ENCODE measurements at places on chromosomes 3 and 15.

GRCh38 chr3:7508821-7509220 is 647.9 kb downstream of the GRM7 start:
- no peak for DNase-seq

DNA sequence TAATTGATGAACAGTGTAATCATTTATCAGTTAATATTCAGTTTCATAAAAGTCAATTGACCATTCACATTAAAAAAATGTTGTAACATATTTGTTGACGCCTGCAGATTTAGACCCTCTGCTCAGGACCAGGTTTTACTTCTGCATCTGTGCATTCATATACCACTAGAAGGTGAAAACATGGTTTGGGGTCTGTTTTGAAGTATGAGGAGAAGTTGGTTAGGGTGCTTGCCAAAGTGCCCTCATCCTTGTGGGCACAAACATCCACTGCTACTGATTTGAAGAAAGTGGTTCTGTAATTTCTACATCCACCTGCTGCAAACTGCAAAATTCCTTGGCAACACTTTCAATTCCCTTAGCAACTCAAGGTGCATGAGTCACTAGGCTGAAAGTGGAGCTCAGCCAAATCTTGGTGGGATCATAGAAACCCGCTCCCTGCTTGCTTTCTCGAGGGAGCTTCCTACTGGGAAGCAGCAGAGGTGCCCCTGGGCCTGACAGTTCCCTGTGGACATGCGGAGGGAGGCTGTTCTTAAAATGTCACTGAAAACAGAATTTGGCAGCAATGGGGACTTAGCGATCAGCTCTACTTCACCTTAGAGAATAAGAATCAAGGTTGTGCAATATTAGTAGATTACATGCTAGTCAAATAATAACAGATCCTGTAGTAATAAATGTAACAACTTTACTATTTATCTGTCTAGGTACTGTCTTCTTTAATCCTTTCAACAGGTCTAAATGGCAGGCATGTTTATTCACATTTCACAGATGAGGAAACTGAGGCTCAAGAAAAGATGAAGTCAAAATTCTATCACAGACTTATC is 301.0 kb upstream of the TBL1XR1 start:
- DNase-seq = no peak

DNA sequence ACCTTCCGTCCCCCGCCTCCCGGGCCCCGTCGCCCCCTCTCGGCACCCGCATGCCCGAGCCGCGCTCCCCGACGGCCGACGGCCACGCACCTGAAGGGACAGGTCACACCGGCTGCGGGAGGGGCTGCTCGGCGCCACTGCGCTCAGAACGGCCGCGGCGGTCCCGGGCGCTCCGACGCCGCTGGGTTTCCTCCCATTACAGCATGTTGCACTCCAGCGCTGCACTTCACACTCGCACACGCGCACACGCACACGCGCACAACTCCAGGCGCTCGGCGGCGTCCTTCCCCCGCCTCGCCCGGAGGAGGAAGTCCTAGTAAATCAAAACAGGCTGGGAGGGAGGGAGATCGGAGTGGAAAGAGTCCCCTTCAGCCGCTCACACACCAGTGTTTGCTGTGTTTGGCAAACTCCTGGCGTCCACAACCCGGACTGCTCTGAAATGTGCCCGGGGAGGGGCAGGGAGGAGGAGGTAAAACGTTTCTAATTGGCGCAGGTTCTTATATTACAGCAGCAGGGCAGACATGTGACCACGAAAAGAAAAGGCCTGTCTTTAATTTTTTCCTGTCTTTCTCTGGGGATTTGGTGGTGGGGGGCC is 76.7 kb upstream of the VGLL4 start:
- no peak for DNase-seq

DNA sequence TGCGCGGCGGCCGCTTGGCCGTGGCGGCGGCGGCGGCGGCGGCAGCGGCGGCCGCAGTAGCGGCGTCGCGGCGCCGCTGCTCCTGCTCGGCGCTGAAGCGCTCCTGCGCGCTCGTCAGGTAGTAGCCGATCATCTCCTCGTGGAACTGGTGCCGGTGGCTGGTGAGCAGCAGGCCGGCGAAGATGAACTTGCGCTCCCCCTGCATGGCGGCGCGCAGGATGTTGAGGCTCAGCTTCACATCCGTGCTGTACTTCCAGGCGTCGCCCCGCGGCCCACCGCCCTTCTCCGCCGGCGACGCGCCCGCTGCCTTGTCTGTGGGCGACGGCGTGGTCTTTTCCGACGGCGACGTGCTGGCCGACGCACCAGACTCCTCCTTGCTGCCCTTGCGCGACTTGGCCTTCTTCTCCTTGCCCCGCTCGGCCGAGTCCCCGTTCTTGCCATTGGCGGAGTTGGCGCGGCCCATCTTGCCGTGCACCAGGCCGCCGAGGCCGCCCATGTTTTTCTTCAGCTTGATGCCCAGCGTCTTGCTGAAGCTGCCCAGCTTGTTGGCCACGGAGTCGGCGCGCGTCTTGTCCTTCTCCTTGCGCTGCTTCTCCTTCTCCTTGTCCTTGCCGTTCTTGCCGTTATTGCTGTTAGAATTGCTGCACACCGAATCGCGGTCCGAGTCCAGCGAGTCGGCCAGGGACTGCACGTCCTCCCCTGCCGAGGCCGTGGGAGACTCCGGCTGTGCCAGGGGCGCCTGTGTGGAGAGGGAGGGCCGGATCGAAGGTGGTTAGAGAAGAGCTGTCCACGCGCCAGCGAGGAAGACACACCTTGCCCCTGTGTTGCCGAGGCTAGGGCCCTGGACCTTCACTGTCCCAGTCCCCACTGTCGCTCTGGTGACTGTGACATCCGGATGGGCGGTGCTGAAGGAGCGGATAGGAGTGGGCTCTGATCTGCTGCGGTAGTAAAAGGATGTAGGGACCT is 157.6 kb downstream of the KLF13 start:
- no peak for DNase-seq

DNA sequence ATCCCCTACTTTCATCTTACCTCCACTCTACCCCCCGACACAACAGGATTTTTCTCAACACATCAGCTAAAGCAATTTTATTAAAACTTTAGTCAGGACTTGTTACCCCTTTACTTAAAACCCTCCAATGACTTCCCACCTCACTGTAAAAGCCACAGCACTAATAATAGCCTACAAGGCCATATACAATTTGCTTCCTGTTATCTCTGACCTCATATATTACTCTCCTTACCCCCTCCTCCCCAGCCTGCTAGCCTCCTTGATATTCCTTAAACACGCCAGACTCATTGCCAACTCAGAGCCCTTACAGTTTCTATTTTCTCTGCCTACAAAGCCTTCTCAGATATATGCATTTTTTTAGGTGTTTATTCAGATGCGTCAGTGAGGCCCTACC is 54.4 kb downstream of the DCUN1D1 start:
- DNase-seq = no peak

DNA sequence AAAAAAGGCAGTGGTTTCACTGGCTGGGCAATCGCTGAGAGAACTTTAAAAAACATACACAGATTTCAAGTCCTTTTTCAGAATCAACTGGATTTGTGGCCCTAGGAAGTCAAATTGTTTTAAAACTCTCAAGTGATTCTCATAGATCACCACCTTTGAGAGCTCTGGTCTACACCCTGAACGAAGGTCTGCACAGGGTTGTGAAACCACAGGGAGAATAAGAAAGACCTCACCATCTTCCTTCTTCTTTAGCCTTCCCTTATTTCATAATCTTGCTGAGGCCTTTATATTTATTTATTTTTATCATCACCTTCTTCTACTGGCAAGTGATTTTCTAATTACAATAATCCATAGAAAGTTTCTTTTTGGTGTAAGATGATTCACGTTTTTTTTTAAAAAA is 58.1 kb downstream of the FOXP1 start:
- DNase-seq = no peak

DNA sequence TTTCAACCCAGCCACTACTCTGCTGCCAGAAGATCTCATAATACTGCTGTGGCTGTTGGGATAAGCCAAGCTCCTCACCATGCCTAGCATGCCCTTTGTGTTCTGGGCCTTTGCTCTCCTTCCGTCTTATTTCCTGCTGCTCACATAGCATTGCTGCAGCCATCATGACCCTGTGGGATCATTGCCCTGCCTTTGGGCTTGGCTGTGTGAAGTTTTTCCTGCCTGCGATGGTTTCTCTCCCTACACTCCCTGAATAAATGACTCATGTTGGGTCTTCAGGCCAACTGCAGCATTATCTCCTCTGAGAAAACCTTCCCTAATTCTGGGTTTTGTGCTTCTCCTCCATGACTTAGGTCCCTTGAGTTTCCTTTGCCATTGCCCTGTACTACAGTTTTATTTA is 20.8 kb upstream of the TRA2B start:
- DNase-seq = no peak

GRCh38 chr15:37693926-37694325 is 240.5 kb upstream of the TMCO5A start:
- no peak for DNase-seq

DNA sequence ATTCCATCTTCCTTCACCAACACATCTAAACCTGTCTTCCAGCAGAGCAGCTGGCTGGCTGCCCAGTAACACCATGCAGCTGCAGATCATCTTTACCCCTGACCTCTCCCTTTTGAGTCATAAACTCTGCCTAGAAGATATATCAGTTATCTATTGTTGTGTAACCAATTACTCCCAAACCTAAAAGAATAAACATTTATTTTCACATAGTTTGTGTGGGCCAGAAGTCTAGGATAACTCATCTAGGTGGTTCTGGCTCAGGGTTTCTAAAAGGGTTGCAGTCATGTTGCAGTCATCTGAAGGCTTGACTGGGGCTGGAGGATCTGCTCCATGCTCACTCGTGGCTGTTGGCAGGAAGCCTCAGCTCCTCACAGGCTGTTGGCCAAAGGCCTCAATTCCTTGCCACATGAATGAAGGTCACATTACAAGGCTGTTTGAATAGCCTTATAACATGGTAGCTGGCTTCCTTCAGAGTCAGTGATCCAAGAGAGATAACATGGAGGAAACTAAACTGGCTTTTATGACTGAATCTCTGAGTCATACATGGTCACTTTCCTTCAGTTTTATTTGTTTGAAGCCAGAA is 92.8 kb downstream of the GOLIM4 start:
- DNase-seq = no peak

DNA sequence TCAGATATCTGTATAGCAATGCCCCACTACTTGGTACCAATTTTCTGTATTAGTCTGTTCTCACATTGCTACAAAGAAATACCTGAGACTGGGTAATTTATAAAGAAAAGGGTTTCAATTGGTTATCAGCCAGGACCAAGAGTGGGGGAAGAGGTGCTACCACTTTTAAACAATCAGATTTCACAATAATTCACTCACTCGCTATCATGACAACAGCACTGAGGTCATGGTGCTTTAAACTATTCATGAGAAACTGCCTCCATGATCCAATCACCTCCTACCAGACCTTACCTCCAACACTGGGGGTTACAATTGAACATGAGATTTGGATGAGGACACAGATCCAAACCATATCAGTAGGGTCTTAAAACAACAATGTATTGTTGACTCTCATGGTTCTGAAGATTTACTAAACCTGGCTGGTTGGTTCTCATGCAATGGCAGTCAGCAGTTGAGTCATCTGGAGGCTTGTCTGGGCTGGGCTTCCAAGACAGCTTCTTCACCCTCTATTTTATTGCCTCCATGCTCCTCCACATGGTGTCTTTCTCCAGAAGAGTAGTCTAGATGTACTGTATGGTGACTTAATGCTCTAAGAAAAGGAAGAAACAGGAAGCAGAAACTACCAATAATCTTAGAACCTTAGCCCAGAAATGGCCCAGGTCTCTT is 21.2 kb upstream of the TM4SF4 start:
- DNase-seq = no peak

GRCh38 chr3:9345041-9345440 is 17.8 kb upstream of the THUMPD3 start:
- no peak for DNase-seq

DNA sequence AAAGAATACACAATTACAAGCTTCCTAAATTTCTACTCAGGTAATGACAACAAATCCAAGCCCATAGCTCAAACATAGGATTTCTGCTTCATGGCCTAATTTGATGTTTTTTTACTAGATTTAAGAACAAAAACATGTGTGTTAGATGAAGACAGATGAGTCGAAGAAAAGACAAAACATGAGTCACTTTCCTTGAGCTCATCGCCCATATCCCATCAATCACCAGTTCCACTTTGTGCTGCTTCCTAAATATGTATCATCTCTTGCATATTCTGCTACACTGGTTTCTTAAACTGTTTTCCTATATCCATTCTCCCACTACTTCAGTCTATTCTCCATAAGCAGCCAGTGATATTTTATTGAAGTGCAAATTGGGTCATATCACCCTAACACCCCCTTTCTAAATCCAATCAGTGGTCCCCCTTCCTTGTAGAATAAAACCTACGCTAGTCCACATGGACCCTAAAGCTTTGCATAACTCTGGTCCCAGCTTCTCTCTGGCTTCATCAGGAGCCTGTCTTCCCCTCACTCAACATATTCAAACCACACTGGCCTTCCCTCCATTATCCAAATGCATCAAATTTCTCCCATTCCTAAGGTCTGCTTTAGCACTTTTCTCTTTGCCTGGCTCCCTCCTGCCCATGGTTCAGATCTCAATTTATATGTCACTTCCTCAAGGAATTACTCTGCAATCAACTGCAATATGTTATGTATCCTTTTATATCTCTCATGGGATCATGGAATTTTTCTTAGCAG is 1033.9 kb downstream of the FHIT start:
- DNase-seq = no peak

DNA sequence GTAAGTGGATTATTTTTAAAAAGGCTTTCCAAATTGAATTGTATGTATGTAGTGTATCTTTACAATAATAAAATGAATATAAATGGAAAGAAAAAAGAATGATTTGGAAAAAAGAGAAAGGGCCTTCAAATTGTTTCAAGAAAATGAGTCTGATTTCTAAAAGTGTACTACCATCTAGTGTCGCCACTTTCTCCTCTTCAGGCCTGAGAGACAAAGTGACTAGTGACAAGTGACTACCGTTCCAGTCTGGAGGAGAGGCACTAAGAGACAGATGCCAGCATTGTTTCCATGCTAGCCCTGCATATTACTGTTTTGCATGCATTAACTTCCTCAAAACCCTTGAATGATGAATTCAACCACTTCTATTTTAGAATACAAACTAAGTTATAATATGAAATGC is 39.3 kb downstream of the P3H2 start:
- no peak for DNase-seq

DNA sequence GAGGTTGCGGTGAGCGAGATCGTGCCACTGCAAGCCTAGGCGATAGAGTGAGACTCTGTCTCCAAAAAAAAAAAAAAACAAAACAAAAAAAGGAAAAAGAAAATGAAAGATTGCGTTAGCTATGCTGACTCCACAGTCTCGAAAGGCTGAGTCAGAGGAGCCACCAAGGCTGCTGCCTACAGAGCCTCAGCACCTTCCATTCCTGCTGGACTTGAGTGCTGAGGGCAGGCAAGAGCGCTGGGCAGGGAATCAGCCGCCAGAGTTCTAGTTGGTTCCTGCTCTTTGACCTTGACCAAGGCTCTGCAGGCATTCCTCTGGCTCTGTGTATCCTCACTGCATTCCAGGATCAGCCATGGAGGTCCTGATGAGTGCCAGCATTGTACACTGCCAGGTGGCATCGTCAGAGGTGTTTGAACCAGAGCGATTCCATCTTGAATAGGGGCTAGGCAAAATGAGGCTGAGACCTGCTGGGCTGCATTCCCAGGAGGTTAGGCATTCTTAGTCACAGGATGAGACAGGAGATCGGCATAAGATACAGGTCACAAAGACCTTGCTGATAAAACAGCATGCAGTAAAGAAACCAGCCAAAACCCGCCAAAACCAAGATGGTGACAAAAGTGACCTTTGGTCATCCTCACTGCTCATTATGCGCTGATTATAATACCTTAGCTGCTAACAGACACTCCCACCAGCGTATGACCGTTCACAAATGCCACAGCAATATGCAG is 5.9 kb downstream of the MESP2 start:
- DNase-seq = no peak

Measured in D721Med (cell line).